ENCODE measurements at places on chromosomes 5 and 9.
A peak's percentile ranks its signal among the peaks of the same experiment; 100 is the strongest.

GRCh38 chr5:126988021-126988569, 42.3 kb downstream of the MARCHF3 start:
- no peak for DNase-seq

DNA sequence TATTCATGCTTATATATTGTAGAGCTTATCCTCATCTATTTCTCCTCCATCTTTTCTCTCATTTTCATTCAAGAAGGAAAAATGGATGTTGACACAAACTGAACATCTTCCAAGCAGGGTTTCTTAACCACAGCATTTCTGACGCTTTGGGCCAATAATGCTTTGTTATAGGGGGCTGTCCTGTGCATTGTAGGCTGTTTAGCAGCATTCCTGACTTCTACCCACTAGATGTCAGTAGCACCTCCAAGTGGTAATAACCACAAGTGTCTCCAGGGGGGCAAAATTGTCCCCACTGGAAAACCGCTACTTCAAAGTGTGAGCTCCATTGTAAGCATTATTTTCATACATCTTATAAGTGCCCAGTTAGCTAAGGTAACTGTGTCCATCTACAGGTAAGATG, 2.6 kb upstream of the TXNDC8 start:
- no peak for DNase-seq

DNA sequence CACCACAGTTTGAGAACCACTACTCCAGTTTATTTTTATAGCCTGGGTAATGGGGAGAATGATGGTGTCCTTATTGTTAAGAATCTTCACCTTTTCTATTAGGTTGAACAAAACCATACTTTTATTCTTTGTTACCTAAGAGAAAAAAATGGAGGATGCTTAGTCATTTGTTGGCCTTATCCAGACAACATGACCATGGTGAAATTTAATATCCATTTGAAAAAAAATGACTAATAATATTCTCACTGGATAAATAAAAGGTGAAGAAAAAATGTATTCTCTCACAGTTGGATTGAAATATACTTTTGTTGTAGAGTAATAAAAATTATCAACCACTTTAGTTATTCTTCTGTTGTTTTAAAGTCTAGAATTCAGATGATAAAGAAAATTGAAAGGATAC, 5.8 kb upstream of the CCNH start:
- DNase-seq = no peak

GRCh38 chr5:138354926-138355378, 2.5 kb downstream of the KDM3B start:
- DNase-seq = peak; percentile 57

- no peak for DNase-seq
Observed at GRCh38 chr9:137838576-137838975, 39.0 kb upstream of the CACNA1B start.
